Activated effector memory CD4-positive, alpha-beta T cell treated with anti-CD3 and anti-CD28 coated beads, Interleukin-2, amount 50 U/mL, for 16 hours (primary cell): ENCODE measurements at places on chromosomes 12 and 14.
A peak's percentile ranks its signal among the peaks of the same experiment; 100 is the strongest.

DNA sequence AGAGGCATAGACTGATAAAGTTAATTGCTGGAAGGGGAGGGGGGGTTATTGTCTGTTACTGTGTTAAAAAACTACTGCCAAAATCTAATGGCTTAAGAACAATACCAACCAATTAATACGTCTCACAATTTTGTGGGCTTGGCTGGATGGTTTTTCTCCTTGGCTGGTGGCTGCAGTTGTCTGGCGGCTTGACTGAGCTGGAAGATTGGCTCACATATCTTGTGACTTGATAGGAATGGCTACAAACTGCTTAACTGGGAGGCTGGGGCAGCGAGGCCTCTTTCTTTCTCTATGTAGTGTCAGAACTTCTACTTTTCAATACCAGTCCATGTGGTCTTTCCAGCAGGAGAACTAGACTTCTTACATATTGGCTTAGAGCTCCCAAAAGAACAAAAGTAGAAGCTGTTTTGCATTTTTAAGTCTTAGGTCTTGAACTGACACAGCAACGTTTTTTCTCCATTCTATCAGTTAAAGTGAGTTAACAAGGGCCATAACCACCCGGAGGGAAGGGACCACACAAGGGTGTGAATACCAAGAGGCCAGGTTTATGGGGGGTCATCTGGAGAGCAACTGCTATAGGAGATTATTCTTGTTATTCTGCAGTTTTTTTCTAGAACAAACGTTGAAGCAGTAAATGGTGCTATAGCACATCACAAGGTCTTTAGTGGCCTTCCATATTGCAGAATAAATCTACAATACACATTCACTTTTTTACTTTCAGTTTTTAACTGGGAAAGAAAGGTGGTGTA, 46.9 kb downstream of the ZDHHC17 start:
- DNase-seq: no peak

DNA sequence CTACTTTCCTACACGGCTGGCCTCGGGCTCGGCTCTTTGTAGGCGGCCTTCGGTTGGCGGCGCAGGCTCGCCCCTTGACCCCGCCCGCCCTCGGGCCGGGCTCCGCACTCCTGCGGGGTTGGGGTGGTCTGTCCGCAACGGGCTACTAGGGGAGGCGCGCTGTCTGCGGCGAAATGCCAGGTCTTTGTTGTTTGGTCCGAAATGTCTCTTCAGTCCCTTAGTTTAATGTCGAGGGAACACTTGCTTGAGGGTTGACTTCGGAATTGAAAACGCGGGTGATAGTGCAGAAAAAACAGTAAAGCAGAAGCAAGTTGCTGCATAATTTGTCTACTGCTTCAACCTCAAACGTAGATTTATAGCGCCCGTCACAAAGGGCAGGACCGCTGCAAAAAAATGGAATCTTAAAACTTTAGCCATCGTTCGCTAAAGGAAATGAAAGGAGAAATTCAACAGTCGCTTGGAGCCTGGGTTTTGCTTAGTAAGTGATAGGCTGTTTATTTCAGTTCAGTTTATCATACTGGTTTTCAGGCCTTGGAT, 390 bp downstream of the JKAMP start:
- no peak for DNase-seq

GRCh38 chr14:75303381-75303789, 24.8 kb downstream of the FOS start:
- peak; percentile 82 for DNase-seq

DNA sequence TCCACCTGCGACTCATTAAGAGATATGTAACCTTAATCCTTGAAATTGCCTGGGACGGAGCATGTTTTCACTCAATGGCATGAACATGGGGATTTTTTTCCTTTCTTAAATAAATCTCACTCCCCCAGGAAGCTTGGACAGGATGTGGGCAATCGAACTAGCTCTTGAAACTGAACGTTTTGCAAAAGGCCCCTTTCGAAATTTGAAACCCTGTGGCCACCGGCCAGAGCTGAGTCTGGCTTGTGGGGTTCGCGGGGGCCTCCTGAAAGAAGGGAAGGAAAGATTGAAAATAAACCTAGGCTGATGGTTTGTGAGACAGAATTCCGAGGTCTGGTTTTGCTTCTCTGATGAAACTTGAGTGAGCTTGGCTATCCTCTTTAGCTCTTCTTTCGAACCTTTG, 101.4 kb upstream of the RTL1 start:
- DNase-seq: no peak

DNA sequence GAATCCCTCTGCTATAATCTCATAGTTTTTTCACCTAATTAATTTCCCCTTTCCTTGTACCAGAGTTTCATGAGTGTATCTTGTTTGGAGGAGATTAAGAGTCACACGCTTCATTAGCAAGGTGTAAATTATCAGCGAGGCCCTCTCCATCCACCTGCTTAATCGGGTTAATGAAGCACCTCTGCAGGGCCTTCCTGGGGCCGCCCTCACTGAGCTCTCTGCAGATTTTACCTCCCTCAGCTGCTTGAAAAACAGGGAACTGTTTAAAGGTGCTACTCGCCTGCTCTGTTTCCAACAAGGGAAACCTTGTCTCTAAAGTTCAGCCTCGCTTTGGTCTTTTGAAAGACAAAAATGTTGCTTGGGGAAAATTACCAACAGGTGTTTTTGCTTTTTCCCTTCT, 35.8 kb downstream of the OTX2 start:
- DNase-seq: no peak

DNA sequence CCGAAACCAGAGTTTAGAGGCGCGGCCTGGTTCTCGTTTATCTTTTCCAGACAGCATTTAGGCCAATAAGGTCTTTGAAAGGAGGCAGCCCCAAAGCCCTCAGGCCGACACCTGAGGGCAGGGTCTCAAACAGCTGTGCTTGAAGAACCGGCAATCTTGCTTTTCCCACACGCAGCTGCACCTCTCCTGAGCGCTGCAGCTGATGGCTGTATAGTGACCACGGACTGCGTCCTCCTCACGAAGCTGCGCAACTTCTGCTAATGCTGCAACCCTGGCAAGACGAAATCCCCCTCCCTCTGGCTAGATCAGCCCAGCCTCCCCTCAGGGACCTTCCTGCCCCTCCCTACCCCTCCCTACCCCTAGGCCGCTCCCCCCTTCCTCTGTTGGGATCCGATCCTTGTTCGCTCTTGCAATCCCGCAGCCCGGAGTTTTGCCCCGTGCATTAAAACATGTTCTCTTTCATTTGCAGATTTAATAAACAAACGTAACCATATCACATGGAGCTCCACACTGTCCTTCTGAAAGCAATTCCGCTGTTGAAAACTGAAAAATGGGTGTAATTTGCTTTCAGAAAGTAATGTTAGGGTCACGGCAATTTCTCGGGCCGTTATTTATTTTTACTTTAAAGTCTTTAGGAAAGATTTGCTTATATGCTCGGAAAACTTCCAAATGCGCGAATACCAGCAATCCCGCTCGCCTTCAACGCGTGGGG, 4.8 kb upstream of the PAX9 start:
- no peak for DNase-seq

GRCh38 chr12:79344855-79345847, 345.6 kb downstream of the PAWR start:
- DNase-seq: no peak

- no peak for DNase-seq
Observed at GRCh38 chr12:39355841-39356240, 87.1 kb downstream of the KIF21A start.

GRCh38 chr12:26633591-26634210, 199.3 kb downstream of the ITPR2 start:
- no peak for DNase-seq

DNA sequence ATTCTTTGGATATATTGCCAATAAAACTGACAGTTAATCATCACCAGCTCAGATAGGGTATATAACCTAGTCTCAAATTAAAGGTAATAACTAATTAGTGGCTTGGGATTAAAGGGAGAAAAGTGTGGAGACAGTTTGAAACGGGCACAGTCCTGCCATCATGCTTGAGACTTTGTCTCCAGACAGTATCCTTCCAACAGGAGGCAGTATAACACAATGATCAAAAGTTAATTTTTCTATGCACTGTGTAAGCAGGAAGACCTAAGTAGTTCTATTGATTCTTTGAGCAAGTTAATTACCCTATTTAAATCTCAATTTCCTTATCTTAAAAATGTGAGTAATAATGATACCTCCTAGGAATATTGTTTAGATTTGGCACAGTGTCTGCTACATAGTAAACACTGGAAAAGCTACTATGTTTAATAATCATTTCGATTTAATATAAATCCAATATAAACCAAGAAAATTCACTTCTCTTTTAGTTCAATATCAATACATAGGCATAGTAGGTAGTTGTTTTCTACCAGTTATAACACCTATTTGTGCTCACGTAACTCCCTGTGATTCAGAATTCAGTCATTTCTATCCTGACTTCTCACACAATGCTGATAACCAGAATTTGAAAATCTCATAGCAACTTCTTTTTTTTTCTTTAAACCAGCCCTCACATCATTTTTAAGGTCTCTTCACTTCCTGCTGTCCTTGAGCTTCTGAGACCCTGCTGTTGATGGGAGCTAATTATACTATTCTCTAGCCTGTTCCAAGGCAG, 53.7 kb downstream of the GALNT4 start:
- DNase-seq: no peak

DNA sequence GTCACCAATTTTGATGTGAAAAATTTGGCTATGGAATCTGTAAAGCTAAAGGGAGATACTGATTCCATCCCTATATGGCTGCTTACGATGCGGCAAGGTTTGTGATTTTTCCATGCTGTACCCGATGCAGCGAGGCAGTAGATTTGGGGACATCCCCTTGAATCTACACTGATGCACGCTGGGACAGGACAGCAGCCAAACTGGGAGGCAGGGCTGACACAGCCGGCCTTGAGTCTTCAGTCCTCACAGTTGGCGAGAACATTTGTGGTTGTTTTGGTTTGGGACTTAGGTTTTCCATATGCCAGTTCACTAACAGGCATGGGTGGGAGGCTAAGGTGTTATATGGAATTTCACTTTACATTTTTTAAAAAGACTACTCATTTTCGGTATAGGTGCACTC, 3.8 kb downstream of the GALNT16 start:
- DNase-seq: no peak

- DNase-seq: no peak
Observed at GRCh38 chr12:26203167-26203780, 7.9 kb downstream of the SSPN start.

DNA sequence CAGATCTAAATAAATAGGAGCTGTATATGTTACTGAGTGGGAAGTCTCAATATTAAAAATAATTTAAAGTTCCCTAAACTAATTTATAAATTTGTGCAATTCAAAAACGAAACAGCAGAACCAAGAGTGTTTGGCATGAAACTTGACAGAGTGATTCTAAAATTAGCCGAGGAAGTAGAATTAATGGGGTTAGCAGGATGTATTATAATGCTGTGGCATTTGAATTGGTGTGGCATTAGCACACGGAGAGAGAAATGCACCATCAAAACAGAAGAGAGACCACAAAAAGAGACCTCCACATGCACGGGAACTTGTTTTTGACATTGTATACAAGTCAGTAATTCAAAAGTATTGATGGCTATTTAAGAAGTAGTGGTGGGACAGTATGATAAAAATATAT, 366.0 kb upstream of the RGS6 start:
- no peak for DNase-seq

DNA sequence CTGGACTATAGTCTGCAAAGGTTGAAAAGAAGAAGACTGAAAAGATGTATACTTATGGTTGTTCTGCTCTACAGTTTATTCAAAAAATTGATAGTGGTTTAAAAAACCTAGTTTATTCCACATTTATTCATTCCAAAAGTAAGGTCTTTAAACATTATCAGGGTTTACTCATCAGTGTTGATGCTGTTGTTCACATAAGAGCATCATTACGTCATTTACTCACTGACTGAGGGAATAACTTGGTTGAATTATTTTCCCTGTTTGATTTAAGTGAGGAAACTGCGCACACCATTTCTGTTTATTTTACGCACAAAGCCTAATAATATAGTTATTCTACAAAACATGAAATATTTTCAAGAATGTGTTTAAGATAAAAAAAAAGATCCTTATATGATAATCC, 303.1 kb upstream of the PRKD1 start:
- DNase-seq: no peak

DNA sequence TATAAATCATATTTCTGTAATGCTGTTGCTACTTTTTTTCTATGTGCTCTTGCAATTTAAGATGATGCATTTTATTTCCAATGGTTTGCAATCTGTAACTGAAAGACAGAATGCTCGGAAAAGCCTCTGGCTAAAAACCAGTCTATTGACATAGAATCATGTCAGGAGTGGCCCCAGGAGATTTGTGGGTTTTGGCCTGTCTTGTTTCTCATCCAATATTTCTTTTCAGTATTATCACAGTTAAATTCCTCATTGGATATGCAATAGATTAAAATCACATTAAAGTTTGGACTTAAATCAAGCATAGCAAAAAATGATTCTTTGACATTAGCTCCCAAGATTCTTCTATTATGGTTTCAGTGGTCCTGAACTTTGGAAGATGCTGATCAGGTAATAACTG, 19.1 kb upstream of the SLC38A2 start:
- no peak for DNase-seq

DNA sequence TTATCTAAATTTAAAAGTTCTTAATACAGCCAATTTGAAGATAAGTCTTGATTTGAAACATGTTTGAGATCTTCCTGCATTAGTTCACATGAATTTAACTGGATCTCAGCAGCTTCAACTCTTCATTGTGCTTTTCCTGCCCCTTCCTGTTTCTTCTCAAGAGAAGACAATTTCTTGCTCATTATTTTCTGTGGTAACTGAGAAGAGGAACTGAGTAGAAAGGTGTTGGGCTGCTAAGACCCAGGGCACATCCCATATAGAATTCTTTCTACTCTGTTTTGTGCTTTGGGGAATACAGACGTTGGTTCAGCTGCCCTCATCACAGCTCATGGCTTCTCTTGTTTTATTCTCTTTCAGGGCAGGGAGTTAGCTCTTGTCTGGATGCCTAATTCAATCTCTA, 110.2 kb downstream of the SNAPC1 start:
- no peak for DNase-seq

- DNase-seq: no peak
Observed at GRCh38 chr12:90896821-90897220, 58.2 kb downstream of the CCER1 start.

- no peak for DNase-seq
Observed at GRCh38 chr12:9342614-9343353, 134.6 kb upstream of the PZP start.

DNA sequence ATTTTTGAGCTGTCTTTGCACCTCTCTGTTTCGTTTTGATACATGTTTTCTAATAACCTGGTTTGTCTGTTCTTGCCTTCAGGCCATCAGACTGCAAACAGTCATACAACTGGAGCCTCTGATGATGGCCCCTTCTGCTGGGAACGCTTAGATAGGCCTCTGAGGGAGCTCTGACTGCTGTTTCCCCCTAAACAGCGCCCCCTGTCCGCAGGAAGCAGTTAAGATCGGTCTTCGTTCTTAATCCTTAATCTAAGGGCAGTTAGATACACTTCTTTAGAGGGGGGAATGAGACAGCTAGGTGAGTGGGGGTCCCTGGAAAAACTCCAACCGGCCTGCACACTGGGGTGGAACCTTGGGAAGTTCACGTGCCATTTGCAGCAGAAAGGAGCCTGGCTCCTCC, 1338.8 kb upstream of the SEL1L start:
- no peak for DNase-seq

- DNase-seq: no peak
Observed at GRCh38 chr12:15485466-15485865, 163.2 kb downstream of the PTPRO start.
